NCI-H748 treated with DMSO at 0.1 percent for 48 hours (cell line): ENCODE measurements at places on chromosomes 7 and 10.

GRCh38 chr10:82278401-82279182 is 403.6 kb downstream of the NRG3 start:
- DNase-seq: no peak

DNA sequence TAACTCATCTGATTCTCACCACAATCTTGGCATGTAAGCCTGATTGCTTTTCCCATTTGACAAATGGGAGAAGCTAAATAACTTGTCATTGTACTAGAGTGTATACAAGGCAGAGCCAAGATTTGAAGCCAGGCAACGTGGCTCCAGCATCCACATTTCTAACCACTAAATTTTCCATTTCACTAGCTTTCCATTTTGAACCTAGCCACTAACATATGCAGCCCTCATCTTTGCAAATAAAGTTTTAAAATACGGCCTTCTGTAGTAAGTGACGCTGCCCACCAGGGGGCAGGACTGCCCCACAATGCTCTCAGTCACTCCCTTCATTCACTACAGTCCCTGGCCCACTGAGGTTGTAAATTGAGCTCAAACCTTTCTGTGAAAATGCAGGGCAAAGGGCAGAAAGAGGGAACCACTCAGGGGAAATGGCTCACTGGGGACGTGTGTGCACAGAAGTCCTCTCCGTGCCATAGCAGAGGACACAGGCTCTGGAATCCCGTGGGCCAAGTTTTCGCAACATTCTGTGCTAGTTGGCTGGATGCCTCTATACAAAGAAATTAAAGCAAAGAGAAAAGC is 315.7 kb downstream of the TNS3 start:
- peak; percentile 59 for DNase-seq

GRCh38 chr7:79563821-79564522 is 110.5 kb upstream of the MAGI2 start:
- DNase-seq: no peak

GRCh38 chr10:23457632-23458417 is 18.9 kb downstream of the OTUD1 start:
- no peak for DNase-seq

DNA sequence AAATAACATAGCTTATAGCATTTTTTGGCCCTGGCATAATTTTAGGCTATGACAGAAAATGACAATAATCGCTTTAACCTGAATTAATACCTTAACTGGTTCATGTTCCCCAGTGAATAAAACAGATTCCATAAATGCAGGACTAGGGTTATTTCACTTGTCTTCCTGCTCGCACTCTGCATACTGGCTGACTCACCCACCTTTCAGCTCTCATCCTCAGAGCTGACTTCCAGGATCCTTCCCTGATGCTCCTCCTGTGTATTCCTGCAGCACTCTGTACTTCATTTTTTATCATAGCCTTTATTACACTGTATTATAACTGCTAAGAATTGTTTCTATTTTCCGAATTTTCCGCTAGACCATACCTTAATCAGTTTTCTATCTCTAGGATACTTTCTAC is 123.7 kb downstream of the AVL9 start:
- DNase-seq: no peak

DNA sequence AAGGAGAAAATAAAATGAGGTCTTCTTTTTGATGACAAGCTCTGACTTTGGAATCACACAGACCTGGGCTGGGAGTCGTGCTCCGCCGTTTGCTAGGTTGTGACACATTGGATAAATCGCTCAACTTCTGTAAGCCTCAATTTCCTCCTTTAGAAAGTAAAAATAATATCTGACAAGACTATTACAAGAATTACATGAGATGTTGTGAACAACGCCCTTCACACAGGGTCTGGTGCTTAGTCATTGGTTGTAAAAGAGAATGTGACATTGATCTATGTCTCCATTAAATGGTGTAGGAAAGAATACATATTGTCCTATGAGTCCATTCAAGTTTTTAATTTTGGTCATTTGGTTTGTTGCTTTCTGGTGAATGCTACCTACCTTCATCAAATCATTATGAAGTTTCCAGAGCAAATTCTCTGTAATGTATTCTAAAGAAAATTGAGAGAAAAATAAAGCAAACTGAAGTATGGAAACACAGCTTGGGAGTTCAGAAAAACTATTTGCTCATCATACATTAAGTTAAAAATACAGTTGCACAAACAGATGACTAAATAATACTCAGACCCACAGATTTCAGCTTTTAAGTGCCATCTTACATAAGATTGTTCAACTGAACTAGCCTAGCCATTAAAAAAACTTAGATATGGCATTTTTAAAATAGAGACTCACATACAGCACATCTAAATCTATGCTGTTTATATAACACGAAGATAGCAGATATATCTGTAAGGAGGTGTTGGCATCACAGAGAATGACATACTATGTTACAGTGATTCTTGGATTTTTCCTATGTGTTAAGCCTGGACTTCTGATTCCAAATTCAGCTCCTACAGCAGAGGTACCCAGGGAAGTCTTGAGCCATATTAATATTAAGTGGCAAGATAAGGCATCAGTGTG is 12.3 kb upstream of the ADRB1 start:
- DNase-seq: no peak
